ENCODE measurements at places on chromosomes 5 and 9. TPM values are rescaled to one million over a fixed set of nuclear protein-coding genes. Genes with fewer than 3 reads are reported as not detected.

Gene CNTNAP3
- total RNA-seq: 9.9 TPM

Gene C9orf50
- not detected for total RNA-seq

DNA sequence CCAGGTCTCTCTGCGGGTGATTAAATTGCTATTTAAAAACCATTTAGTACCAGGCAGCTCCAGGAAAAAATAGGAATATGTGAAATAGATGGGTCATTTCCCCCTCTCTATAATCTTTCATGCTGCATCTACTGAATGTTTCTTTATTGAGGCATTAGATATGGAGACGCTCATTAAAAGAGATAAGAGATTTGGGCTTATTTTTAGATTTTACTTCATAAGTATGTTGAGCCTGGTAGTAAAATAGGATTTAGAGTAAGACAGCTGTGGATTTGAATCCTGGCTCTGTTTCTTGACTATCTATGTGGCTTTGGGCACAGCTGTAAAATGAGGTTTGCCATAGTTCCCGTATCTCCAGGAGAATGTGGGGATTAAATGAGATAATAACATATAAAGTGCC, 451.0 kb upstream of the GRIA1 start:
- no peak for DNase-seq

DNA sequence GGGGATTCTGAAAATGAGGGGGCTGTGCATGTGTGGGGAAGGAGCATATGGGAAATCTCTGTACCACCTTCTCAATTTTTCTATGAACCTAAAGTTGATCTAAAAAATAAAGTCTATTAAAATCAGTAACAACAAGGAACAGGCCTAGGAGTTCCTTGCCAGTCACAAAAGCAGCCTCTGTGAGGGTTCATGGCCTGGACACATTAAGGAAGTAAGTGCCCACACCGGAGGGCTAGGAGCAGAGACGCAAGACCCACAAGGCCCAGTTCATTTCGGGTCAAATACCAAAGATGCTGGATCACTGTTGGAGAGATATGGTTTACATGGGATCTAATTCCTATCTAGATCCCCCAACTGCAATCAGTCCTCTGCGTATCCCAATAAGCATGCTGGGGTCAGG, 88.4 kb downstream of the SEMA4D start:
- no peak for DNase-seq

DNA sequence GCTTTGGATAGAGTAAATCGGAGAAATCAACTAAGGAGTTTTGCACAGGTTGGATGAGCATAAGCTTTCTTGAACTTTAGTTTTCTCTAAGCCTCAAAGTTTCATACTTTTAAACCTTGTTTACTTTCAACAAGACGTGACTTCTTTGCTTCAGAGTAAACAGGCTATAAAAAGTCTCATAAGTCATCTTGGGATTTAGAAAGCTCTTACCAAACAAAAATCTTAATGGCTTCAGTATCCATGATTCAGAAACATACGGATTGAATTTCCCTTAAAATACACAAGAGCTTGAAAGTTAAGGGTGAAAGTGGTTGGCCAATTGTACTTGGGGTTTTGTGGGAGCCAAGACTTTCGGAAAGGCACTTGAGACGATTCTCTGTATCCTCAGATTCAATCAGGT, 270.9 kb upstream of the ANKH start:
- no peak for DNase-seq

DNA sequence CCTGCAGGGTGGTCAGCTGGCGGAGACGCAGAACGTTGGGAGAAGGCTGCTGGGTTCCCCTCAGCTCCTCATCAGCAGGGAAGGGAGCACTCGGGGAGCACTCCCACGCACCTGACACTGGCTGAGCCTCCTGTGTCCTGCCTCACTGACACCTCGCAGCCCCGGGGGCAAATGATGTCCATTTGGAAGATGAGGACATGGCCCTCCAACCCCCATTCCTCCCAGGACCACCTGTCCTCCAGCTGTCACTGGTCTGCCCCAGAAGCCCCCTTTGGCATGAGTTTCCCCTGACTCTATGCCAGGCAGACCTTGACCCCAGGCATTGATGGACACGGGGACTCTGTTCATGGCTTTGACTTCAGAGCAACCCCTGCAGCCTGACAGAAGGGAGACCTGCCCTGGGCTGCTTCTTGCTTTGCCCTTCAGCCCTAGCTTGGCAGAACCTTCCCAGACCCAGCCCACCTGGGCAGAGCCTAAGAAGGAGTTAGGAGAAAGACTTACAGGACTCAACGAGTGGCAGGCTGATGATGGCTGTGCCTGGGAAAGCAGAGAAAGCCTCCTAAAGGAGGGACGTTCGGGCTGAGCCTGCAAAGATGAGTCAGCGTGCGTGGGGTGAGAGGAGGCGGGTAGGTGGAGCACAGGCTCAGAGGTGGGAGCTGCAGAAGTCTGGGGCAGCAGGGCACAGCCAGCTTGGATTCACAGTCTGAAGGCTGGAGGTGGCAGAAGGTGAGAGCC, 90.6 kb downstream of the LMX1B start:
- no peak for DNase-seq

- no peak for DNase-seq
Measured at GRCh38 chr9:134030821-134031470, 5.7 kb downstream of the BRD3OS start.

Gene CDKN2B-AS1
- total RNA-seq: 0.30 TPM

DNA sequence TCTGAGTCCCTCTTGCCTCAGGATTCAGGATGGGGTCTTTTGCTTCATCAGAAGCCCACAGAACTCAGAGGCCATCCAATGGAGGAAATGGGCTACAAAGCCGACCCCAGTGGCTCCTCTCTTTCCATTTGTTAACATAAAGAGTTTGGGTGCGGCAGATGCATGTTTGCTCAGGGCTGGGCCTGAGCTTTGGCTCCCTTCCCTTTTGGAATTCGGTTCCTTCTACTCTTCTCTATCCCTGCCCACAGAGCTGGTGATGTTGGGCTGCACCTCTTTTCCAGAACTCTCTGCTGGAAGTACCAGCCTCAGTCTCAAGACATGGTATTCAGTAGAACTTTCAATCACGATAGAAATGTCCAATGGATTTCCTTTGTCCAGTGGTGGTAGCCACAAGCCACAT, 66.9 kb upstream of the AGXT2 start:
- DNase-seq: no peak

- DNase-seq: no peak
Measured at GRCh38 chr5:206406-206805, 11.5 kb downstream of the CCDC127 start.

Gene ZNF366
- 8.1 TPM for total RNA-seq

Gene TTC1
- total RNA-seq: 94.2 TPM

DNA sequence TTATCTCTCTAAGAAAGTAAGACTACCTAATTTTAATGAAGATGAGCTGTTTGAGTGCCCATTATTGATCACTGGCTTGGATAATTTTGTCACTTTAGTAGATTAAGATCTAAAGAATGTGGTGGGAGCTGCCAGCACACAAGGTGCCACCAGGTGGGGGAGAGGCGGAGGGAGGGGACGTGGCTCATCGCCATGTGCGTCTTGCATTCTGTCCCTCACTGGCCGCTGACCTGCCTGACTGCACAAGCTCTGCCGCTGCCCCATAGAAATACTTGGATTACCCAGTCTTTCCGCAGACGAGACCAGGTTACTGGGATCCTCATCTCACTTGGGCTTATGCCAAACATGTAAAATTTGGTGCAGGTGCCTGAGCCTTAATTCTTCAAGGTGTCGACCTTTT, 37.6 kb downstream of the RHOBTB3 start:
- DNase-seq: no peak

Measured in left ventricle myocardium inferior (tissue), 1 donor.